ENCODE measurements at places on chromosomes 1 and 21. TPM values are rescaled to one million over a fixed set of nuclear protein-coding genes. Genes with fewer than 3 reads are reported as not detected.
A peak's percentile ranks its signal among the peaks of the same experiment; 100 is the strongest.

FALEC gene
- total RNA-seq: not detected

C1orf74 gene
- total RNA-seq: 2.6 TPM

PROX1 gene
- total RNA-seq: not detected

INPP5B gene
- total RNA-seq: 40.2 TPM

DNA sequence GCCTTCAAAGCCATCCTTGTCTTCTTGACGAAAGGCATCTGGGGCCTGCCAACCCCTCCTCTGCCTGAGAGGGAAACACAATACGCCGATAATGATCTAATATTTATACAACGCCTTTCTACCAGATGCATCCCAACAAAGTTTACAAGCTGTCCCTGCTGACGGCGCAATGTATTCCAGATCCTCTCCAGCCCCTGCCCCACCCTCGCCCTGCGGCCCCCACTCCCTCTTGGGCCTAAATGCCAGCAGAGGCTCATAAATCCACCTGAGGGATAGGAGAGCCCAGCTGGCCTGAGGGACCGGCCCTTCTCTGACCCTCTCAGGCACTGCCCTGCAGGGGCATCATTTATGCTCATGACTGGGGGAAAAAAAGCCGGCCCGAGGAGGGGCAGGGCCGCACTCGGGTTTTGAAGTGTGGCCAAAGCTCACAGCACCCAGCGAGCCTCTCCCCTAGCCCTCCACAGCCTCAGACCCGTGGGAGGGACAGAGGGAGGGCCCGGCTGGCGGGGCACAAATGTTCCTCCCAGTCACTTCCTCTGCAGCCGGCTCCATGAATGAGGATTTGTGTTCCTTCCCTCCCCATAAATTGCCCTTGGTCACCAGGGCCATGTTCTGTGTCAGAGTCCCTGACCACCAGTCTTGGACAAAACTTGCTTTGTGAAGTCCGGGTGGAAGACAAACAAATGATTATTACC is 140.3 kb downstream of the FOXD2 start:
- no peak for DNase-seq
- H3K27ac ChIP-seq: no peak overlapping the region
- H3K27me3 ChIP-seq: peaks cover 9% of the 10 kb centered on the region
- peaks cover 8% of the 10 kb centered on the region for H3K4me1 ChIP-seq
- no peaks in the 10 kb centered on the region for H3K36me3 ChIP-seq
- no peak overlapping the region for H3K4me3 ChIP-seq

GRCh38 chr1:82269431-82269830 is 468.7 kb downstream of the ADGRL2 start:
- no peaks in the 10 kb centered on the region for H3K36me3 ChIP-seq
- H3K27ac ChIP-seq: no peak overlapping the region
- DNase-seq: no peak
- H3K27me3 ChIP-seq: no peaks in the 10 kb centered on the region

DNA sequence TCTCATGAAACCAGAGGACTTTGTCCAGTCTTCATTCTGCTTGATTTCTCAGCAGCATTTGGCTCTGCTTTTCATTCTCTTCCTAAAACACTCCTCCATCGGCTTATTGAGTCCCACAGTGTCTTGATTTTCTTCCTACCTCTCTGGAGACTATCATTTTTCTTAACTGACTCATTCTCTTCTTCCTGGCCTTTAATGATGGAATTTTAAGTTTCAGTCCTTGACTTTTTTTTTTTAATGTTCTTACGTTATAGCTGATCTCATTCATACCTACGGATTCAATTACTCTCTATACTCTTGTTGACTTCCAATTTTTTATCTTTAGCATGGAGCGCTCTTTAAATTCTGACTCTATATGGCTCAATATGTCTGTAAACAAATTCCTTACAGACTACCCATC is 111.1 kb downstream of the NEK7 start:
- H3K27me3 ChIP-seq: no peaks in the 10 kb centered on the region
- H3K36me3 ChIP-seq: peaks cover 14% of the 10 kb centered on the region
- DNase-seq: no peak
- H3K4me1 ChIP-seq: no peaks in the 10 kb centered on the region

GRCh38 chr1:103112546-103112945 is 4.2 kb upstream of the COL11A1 start:
- H3K36me3 ChIP-seq: no peaks in the 10 kb centered on the region
- H3K4me1 ChIP-seq: no peaks in the 10 kb centered on the region
- peaks cover 5% of the 10 kb centered on the region for H3K27me3 ChIP-seq
- DNase-seq: no peak
- no peak overlapping the region for H3K4me3 ChIP-seq

DNA sequence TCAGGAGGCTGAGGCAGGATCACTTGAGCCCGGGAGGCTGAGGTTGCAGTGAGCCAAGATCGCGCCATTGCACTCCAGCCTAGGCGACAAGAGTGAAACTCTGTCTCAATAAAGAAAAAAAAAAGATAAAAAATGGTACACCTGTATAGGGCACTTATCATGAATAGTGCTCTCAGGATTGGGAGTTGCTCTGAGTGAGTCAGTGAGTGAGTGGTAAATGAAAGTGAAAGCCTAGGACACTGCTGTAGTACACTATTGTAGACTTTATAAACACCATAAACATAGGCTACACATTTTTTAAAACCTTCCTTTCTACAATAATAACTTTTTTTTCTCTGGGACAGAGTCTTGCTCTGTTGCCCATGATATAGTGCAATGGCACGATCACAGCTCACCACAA is 16.8 kb downstream of the PHTF1 start:
- H3K27ac ChIP-seq: peak overlapping the region; percentile 60
- H3K4me1 ChIP-seq: peaks cover 14% of the 10 kb centered on the region
- DNase-seq: no peak
- peak overlapping the region; percentile 6 for H3K4me3 ChIP-seq
- peaks cover 27% of the 10 kb centered on the region for H3K36me3 ChIP-seq
